ENCODE measurements at places on chromosomes 2 and 18. TPM values are rescaled to one million over a fixed set of nuclear protein-coding genes. Genes with fewer than 3 reads are reported as not detected.

Gene RPRM
- not detected for total RNA-seq

DNA sequence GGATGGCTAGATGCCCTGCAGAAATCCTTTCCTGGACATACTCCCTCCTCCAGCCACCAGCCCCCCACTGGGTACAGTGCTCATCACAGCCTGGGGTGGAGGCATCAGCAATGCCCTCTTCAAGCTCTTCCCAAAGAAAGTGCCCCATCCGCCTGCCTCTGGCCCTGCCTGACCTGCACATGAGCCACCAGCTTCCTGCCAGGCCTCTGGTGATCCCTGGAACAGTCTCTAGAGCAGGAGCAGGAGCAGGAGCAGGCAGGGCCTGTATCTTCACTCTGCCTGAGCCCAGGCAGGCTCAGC is 54.1 kb upstream of the CAB39 start:
- no peak for DNase-seq

DNA sequence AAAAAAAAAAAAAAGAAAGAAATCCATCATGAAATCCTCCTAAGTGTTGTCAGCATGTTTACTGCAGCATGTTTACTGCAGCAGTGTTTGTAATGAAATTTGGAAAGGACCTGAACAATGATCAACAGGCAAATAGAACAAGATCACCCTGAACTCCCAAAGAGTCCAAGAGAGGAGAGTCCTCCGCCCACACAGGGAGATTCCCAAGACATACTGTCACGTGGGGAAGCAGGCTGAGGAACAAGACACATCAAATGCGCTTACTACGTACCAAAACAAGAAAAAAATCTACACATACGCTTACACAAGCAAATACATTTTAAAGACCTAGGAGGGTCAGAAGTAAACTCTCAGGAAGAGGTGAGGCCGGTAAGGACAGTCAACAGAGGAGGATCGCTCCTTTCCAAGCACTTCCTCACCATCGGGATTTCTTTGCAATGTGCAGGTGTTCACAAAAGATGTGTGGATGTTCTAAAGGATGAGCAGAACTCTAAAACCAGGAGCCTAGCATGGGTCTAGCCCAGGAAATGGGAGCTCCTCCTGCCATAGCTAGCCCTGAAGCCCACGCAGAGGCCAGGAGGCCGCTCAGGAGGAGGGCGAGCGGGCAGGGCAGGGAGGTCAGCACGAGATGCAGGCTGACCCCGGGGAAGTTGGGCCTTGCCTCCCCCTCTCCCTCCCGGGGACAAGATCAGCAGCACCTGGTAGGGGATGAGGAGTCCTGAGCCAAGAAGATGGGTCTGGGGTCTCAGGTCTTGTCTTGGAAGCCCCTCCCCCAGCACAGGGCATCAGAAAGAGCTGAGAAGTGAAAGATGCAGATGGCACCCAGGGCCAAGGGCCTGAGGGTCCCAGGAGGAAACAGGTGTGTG is 66.4 kb downstream of the ZNF516 start:
- no peak for DNase-seq

DNA sequence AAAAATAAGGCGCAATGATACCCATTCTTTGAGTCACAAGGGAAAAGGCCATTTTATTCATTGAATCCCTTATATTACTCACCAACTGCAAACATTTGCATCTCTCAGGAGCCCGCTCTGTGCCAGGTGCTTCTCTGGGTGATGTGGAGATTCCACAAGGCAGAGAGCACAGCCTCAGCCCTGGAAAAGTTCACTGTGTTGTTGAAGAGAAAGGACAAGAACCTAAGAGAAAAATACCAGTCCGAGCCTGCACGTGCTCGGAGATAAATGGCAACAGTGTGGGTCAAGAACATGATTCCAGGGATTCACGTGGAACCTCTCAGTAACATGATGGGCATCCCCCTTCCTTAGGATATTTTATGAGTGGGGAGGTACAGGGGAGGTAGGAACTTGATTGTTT is 11.8 kb downstream of the GNAL start:
- DNase-seq, result no peak

DNA sequence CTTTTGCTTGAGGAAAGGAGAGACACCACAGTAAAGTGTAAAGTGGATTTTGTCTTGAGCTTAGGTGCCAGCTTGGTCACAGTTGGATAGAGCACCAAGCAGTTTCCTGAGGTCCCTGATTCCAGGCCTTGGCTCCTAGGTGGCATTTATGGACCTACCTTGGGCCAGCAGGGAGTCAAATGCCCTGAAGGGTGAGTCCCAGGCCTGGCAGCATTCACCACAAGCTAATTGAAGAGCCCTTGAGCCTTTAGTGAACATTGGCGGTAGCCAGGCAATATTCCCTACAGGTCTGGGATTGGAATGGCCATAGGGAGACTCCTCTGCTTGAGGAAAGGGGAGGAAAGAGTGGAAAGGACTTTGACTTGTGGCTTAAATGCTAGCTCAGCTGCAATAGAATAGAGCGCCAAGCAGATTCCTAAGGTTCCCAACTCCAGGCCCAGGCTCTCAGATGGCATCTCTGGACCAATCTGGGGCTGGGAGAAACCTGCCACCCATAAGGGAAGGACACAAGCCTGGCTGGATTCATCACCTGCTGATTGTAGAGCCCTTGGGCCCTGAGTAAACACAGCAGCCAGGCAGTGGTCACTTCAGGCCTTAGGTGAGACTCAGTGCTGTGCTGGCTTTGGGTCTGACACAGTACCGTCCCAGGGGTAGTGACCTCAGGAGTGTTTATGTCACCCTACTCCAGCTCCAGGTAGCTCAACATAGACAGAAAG is 137.5 kb upstream of the OTOS start:
- DNase-seq, result no peak

DNA sequence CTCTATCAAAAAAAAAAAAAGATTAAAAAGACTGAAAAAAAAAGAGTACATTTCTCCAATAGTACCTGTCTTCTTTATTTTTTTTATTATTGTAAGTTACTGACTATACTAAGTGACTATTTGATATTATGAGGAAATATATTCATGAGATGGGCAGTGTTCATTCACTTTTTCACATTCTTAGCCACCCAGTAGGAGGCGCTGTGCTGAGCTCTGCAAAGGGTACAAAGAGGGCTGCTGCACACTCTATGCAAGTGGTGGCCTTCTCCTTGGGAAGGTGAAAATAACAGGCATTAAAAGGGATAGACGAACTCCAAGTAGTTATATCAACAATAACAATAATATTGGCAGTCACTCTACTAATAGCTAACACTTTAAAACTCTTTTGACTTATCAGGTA is 1034.9 kb upstream of the FANCL start:
- no peak for DNase-seq

Gene CCDC141
- total RNA-seq, result 1.3 TPM

Gene MYL12A
- total RNA-seq, result 253 TPM

DNA sequence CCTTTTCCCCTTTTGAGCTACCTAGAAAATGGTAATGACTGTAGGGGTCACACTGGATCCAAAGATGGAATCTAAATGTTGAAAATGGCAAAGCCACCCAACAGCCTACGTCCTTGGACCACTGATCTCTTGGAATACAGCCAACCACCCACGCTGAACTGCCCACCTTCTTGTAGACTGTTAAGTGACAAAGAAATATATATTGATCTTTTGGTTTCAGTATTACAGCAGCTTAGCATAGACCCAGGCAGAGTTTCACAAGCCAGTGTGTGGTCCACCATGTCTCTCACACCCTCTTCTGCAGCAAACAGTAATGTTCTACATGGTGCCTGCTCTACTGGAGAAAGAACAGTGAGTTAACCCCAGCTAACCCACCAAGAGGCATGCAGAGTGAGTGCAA is 20.2 kb downstream of the CACNB4 start:
- no peak for DNase-seq

DNA sequence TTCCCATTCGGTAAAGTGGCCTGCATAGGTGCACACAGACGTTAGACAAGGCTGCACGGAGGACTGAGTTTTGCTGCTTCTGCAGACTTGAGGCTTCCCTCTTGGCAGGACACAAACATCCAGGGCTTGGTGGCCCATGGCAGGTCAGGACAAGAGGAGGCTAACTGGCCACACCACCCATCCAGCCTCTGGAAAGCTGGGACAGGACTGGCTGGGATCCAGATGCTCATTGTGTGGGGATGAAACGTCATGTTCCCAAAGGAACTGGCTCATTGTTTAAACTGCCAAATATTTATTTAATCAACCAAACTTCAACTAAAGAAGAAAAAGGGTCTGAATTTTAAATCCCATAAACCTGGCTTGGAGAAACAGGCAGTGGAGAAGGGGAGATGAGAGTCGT is 239.1 kb upstream of the EPAS1 start:
- DNase-seq, result no peak

Gene FIGN
- total RNA-seq, result 1.6 TPM

Gene TTC27
- 14.0 TPM for total RNA-seq

Measured in suprapubic skin (tissue), 4 donors.